RWPE2 (cell line): ENCODE measurements at places on chromosomes 16 and 17.

DNA sequence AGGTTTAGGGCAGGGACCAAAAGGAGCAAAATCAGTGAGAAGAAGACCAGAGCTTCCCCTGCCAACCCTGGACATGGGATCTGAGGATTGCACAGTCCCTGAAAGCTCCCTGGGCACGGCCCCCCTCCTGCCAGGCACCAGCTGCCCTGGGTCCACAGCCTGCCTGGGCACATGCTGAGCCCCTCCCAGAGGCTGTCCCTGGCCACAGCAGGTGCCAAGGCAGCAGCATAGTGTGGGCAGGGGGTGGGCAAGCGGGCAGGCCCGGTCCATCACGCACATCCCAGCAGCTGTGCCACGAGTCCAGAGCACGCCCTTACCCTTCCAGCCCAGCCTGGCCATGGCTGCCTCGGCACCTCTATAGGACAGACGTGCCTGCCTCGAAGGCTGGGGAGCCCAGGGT is 12.7 kb downstream of the SCN4A start:
- no peaks in the 10 kb centered on the region for H3K36me3 ChIP-seq
- no peak overlapping the region for H3K4me3 ChIP-seq
- no peak for DNase-seq
- no peaks in the 10 kb centered on the region for H3K27me3 ChIP-seq

DNA sequence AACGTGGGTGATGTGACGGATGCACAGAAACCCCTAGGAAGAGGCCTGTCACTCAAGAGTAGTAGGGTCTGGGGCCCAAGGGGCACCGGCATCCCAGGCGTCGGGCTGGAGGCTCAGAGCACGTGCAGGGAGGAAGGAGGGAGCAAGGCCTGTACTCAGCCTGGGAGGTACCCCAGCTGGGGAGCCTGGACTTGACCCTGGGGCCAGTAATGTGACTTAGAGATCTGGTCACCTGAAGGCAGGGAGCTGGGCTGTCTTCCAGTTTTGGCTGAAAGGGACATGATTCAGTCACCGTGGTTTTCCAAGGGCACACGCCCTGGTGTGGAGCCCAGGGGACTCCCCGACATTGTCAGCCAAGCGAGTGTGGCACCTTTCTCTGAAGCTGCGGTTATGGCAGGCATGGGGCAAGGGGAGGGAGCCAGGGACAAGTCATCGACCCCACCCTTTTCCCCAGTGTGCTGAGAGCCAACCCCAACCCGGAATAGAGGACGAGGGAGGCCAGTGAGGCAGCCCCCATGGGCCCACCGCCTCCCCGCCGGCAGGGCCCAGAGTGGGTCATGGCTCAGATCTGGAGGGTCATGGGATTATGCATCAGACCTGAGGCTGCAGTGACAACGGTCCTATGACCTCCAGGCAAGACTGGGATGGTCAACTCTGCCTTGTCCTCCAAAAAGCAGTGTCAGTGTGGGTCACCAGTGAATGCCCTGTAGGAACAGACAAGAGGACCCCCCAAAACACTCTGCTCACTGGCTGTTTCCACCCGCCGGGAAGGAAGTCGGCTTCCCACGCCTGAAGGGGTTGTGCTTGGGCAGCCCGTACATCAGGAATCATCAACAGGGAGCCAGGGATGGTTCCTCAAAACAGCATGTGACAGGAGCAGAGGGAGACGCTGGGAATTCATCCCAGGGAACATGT is 41.9 kb downstream of the MEAK7 start:
- DNase-seq: peak; percentile 60
- H3K27ac ChIP-seq: no peak overlapping the region
- no peak overlapping the region for H3K4me3 ChIP-seq
- H3K27me3 ChIP-seq: no peaks in the 10 kb centered on the region

DNA sequence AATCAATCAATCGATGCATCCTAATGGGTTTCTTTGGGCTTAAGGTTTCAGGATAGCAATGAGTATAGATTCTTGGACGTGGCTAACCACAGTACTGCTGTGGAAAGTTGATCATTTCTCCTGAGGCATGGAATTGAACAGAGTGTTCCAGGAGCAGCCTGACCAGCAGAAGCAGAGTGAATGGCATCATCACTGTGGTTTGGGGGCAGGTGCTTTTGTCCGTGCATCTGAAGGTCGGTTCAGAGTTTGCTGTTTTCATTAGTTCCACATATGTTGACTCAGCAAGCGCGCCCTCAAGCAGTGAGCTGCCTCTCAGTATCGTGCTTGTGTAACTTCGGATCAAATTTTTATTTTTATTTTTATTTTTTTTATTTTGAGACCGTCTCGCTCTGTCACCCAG is 24.9 kb downstream of the KIAA0513 start:
- H3K4me3 ChIP-seq: no peak overlapping the region
- no peaks in the 10 kb centered on the region for H3K4me1 ChIP-seq
- H3K27me3 ChIP-seq: no peaks in the 10 kb centered on the region
- no peak for DNase-seq
- H3K36me3 ChIP-seq: no peaks in the 10 kb centered on the region
- no peak overlapping the region for H3K27ac ChIP-seq

GRCh38 chr16:80380514-80380913 is 160.3 kb upstream of the DYNLRB2 start:
- H3K27ac ChIP-seq: no peak overlapping the region
- H3K4me1 ChIP-seq: no peaks in the 10 kb centered on the region
- no peak for DNase-seq
- H3K4me3 ChIP-seq: no peak overlapping the region
- H3K36me3 ChIP-seq: no peaks in the 10 kb centered on the region

GRCh38 chr16:24755201-24755874 is 25.9 kb downstream of the TNRC6A start:
- H3K27me3 ChIP-seq: no peaks in the 10 kb centered on the region
- H3K4me3 ChIP-seq: no peak overlapping the region
- peaks cover 4% of the 10 kb centered on the region for H3K4me1 ChIP-seq
- H3K36me3 ChIP-seq: peaks cover 61% of the 10 kb centered on the region
- no peak for DNase-seq

DNA sequence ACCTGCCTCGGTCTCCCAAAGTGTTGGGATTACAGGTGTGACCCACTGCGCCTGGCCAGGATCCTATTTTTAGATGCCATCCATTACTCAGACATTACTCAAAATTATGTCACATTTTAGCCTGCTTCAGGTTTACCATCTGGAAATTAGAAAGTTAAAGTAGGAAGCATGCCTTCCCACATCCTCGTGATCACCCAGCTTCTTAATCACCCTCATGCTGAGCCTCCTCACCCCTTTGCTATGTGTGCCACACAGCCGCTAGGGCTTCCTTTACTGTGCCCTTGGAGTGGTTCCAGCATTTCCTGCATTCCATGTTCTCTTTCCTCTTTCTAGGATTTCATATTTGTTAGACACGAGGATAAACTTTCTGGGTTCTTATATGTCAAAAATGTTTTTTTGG is 9.3 kb downstream of the ADORA2B start:
- no peak overlapping the region for H3K4me3 ChIP-seq
- DNase-seq: peak; percentile 93
- H3K36me3 ChIP-seq: peaks cover 3% of the 10 kb centered on the region; the same call in 1 of the 2 replicates
- peaks cover 31% of the 10 kb centered on the region for H3K4me1 ChIP-seq
- peak overlapping the region; percentile 69 for H3K27ac ChIP-seq

DNA sequence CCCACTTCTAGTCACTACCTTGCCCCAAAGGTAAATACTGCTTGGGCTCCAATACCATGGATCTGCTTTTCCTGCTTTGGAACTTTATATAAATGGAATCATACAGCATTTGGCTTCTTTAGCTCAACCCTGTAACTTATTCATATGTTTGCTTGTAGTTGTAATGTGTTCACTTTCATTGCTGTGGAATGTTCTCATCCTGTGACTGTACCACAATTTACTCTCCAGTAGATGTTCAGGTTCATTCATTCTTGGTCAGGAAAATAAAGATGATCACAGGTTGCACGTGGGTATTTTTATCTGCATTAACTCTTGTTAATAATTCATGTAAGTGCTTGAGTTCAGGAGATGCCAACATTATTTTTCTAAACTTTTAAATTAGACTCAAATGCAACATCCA is 6.7 kb upstream of the BEAN1 start:
- H3K4me1 ChIP-seq: no peaks in the 10 kb centered on the region
- H3K4me3 ChIP-seq: no peak overlapping the region
- no peak for DNase-seq
- H3K36me3 ChIP-seq: no peaks in the 10 kb centered on the region

- no peak for DNase-seq
- H3K27me3 ChIP-seq: no peaks in the 10 kb centered on the region
- H3K4me1 ChIP-seq: no peaks in the 10 kb centered on the region
- no peak overlapping the region for H3K4me3 ChIP-seq
- H3K27ac ChIP-seq: no peak overlapping the region
Measured at GRCh38 chr17:6706499-6706898, 6.7 kb downstream of the SLC13A5 start.

- DNase-seq: peak; percentile 95
- peaks cover 87% of the 10 kb centered on the region for H3K36me3 ChIP-seq
- H3K27me3 ChIP-seq: no peaks in the 10 kb centered on the region
- H3K4me1 ChIP-seq: peaks cover 38% of the 10 kb centered on the region
- no peak overlapping the region for H3K4me3 ChIP-seq
- peak overlapping the region; percentile 83 for H3K27ac ChIP-seq
Measured at GRCh38 chr17:42667088-42667951, 8.2 kb downstream of the TUBG2 start.

- no peak overlapping the region for H3K27ac ChIP-seq
- H3K4me1 ChIP-seq: no peaks in the 10 kb centered on the region
- no peak for DNase-seq
- 0 out of 2 replicates have a peak, but pooled peaks cover 4% of the 10 kb centered on the region for H3K36me3 ChIP-seq
- no peak overlapping the region for H3K4me3 ChIP-seq
Measured at GRCh38 chr16:27632216-27632615, 82.3 kb downstream of the KATNIP start.

- H3K27me3 ChIP-seq: no peaks in the 10 kb centered on the region
- H3K27ac ChIP-seq: peak overlapping the region; percentile 79
- peak overlapping the region; percentile 74 for H3K4me3 ChIP-seq
- H3K4me1 ChIP-seq: peaks cover 8% of the 10 kb centered on the region
- DNase-seq: no peak
Measured at GRCh38 chr16:4935241-4935855, 1.6 kb downstream of the PPL start.

GRCh38 chr17:45172541-45173286 is 11.0 kb downstream of the HEXIM2 start:
- H3K4me1 ChIP-seq: peaks cover 29% of the 10 kb centered on the region
- H3K27ac ChIP-seq: peak overlapping the region; percentile 98
- H3K36me3 ChIP-seq: no peaks in the 10 kb centered on the region
- DNase-seq: peak; percentile 98
- peak overlapping the region; percentile 37 for H3K4me3 ChIP-seq
- no peaks in the 10 kb centered on the region for H3K27me3 ChIP-seq

DNA sequence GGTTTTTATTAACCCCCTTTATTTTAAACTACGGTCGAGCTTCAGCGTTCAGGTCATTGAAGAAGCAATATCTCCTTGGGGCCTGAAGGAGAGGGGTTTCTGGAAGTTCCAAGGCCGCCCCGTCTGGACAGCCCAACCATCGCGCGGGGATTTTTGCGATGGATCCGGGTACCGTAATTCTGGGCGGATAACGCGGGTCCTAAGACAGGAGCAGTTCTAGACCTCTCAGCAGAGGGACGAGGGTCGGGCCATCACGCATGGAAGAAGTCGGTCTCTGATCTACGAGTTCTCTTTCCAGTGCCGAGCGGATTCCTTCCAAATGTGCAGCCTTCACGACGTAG is 3.6 kb downstream of the BORCS6 start:
- H3K36me3 ChIP-seq: no peaks in the 10 kb centered on the region
- H3K4me1 ChIP-seq: peaks cover 3% of the 10 kb centered on the region
- no peak for DNase-seq
- peak overlapping the region; percentile 69 for H3K27ac ChIP-seq
- H3K4me3 ChIP-seq: peak overlapping the region; percentile 92

- no peak overlapping the region for H3K27ac ChIP-seq
- no peak for DNase-seq
- H3K27me3 ChIP-seq: no peaks in the 10 kb centered on the region
- H3K4me3 ChIP-seq: no peak overlapping the region
- H3K4me1 ChIP-seq: no peaks in the 10 kb centered on the region
Measured at GRCh38 chr16:88854306-88855111, 2.2 kb downstream of the GALNS start.

DNA sequence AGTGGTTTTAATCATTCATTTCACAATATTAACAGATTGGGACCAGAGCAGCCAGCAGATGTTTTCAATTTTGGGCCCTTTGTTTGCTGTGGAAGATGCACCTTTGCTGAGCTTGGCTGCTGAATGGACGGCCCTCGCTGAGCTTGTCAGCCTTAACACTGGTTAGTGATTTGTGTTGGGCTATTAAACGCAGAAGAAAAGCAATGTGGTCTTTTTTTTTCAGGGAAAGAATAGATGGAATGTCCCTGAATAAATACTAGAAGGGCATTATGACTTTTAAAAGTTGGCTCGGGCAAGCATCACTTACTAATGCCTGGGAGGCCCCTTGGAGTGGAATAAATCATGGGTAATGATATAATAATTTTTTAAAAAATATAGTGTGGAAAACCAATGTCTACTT is 297.0 kb downstream of the MAP2K6 start:
- H3K27ac ChIP-seq: no peak overlapping the region
- no peaks in the 10 kb centered on the region for H3K36me3 ChIP-seq
- H3K4me1 ChIP-seq: peaks cover 7% of the 10 kb centered on the region
- H3K4me3 ChIP-seq: no peak overlapping the region
- DNase-seq: no peak

DNA sequence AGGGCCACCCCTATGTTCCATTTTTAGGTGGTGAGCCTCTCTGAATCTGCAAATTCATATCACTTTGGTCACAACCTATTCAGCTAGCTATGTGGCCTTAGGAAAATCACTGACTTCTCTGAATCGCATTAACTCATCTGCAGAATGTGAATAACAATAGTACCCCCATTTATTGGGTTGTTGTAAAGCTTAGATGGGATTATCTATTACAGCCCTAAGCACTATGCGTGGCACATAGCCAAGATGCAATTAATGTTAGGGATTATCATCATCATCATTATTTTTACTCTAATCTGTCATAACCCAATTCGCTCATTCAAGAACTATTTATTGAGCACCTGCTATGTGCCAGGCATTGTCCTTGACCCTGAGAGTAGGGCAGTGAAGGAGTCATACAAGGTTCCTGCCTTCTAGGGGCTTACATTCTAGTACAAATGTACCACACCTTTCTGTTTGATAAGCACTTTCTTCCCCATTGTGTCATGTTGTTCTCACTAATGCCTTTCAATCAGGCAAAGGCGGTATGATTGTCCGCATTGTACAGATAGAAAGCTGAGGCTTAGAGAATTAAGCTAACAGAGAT is 38.5 kb downstream of the CHD9 start:
- H3K4me1 ChIP-seq: peaks cover 46% of the 10 kb centered on the region
- no peak for DNase-seq
- H3K36me3 ChIP-seq: peaks cover 2% of the 10 kb centered on the region; the same call in 1 of the 2 replicates
- no peak overlapping the region for H3K4me3 ChIP-seq
- H3K27ac ChIP-seq: peak overlapping the region; percentile 76

- no peaks in the 10 kb centered on the region for H3K27me3 ChIP-seq
- DNase-seq: no peak
- H3K27ac ChIP-seq: no peak overlapping the region
Measured at GRCh38 chr16:56343661-56344517, 81.5 kb downstream of the AMFR start.

DNA sequence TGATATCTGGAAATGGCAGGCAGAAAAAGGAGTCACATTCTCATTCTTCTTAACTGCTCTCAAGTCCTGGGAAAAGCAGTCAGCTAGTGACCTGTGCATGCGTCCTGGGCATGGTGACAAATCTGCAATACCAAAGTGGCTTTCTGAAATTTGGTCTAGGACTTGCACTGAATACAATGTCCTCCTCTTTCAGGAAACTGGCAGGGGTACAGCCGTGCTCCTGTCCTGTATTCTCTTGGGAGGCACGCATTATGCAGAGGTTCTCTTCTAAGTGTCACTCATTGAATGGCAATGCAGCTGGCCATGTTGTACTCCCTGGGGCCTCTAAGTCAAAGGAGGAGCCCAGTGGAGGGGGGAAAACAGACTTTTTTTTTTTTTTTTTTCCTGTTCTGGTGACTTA is 10.6 kb downstream of the PHF12 start:
- no peak for DNase-seq
- no peaks in the 10 kb centered on the region for H3K27me3 ChIP-seq
- peaks cover 46% of the 10 kb centered on the region for H3K36me3 ChIP-seq
- H3K4me1 ChIP-seq: peaks cover 24% of the 10 kb centered on the region
